Activated T-cell treated with anti-CD3 and anti-CD28 coated beads for 48 hours (primary cell): ENCODE measurements at places on chromosomes 12 and 14.

GRCh38 chr12:75994069-75994740, 37.4 kb downstream of the PHLDA1 start:
- no peak for DNase-seq

DNA sequence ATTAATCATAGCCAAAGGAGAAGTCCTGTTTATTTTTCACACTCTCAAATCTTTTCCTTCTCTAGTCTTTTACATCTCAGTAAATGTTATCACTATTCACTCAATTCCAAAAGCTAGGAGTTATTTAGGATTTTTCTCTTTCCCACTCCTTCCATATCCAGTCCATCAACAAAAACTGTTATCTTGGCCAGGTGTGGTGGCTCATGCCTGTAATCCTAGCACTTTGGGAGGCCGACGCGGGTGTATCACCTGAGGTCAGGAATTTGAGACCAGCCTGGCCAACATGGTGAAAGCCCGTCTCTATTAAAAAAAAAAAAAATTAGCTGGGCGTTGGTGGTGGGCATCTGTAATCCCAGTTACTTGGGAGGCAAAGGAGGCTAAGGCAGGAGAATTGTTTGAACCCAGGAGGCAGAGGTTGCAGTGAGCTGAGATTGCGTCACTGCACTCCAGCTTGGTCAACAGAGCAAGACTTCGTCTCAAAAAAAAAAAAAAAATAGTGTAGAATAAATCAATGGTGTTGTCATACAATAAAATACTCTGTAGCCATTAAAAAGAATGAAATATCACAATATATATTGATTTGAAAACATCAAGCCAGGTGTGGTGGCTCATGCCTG, 46.6 kb upstream of the FOXJ2 start:
- DNase-seq: no peak

DNA sequence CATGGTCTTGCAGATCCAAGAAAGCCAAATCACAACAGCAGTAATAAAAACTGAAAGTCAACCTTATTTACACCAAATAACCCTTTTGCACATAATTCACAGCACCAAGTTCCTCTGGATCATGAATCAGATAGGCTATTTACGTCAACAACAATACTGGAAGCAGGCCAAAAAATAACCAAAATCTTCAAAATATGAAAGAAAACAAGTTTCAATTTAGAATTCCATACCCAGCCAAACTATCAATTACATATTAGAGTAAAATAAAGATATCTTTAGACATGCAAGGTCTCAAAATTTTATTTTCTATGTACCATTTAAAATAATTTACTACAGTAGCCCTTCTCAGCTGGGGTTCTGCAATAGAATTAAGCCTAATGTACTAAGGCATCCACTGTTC, 76.7 kb upstream of the BBS10 start:
- no peak for DNase-seq

DNA sequence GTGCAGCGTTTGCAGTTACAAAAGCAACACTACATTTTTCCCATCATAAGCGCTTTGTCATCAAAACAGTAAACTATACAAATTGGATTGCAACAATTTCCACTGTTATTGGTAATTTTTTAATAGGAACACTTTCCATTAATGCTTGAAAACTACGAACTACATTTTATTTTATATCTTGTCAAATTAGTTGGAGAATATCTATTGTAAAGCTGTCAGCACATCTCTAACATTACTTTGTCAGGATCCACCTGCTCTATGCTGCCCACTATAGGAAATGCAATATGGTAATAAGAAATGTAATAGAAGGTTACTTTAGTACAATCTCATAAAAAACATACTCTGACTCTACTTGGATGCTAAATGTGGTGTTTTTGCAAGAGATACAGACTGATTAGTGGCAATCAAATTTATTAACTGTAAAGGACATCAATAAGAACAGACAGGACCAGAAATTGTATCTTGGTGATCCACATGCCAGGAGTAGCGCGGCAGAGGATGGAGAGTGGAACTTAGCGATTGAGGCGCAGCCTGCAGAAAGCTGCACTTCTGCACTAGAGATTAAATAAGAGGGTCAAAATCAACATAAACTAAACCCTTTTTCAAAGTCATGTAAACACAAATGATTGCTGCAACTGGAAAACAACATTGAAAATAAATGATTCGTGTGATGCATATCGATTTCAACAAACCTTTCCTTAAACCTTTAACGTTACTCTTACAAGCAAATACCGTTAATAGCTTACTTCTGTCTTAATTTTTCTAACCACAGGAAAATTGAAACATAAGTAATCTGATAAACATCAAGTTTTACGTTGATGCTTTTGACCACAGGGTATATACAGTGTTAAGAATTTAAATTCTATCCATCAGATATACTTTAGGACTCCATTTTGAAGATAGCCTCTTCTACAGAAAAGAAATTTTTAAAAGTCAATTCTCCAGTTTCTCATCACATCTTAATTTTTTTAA, 3.6 kb upstream of the ARID2 start:
- no peak for DNase-seq

GRCh38 chr14:54902143-54902520, 494 bp downstream of the GCH1 start:
- peak; percentile 73 for DNase-seq

GRCh38 chr12:119501052-119501451, 92.5 kb upstream of the TMEM233 start:
- DNase-seq: no peak

DNA sequence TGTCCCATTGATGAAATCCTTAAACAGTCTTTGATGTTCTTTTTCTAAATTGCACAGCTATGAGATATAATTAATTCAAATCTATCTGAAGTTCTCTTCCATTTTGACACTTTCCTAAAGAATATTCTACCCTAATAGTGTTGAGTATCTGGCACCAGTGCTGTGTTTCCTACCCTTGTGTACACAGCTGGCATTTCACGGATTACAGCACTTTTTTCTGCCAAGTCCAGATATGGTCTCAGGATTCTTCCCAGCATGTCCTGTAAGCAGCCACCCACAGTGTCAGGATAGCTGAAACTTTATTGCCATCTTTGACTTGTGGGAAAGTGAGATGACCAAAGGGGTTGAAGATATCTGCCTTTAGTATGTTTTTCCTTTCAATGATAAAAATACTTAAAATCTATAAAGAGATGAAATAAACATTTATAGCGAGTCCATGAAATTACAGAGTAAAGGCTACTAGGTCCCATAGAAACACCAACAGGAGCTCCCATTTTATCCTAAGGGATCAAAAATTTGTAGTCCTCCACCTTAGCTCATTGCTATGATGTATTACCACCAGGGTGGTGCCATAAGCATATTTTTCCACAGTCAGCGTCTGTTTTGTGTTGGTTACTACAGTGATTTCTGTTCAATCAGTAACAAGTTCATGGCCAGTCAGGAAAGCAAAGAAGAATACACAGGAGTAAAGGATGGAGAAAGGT, 96.7 kb downstream of the TRHDE start:
- no peak for DNase-seq

- DNase-seq: no peak
Measured at GRCh38 chr14:91289464-91289863, 45.0 kb upstream of the GPR68 start.

GRCh38 chr12:47370421-47370820, 290.7 kb upstream of the AMIGO2 start:
- no peak for DNase-seq

DNA sequence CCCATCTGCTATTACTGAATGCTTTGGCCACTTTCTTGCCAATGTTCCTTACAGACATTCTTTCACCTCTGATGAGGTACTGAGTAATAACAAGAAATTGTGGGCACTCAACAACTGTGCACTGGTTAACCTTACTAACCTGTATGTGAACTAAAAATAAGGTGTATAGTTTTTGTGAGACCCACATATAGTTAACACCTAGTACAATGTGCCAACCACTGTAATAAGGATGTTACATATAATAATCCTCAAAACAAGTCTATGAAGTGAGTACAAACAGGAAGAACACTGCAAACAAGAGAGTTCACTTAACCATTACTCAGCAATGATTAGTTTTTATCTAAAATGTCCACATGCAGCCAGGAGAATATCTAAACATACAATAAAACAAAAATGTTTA, 4.5 kb downstream of the DDHD1 start:
- DNase-seq: no peak

DNA sequence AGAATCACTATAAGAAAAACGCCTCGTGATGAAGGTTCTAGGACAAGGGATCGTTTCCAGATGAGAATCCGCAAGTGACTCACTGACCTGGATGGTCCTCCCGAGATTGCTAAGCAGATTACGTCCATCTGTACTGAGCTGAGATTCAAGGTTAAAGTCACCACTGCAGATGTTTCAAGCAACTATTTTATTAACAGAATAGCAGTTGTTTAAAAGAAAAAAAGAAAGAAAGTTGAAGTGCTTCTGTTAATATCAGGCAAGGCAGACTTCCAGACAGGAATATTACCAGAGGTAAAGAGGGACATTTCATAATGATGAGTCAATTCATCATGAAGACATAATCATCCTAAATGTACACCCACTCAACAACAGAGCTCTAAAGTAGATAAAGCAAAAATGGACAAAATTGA, 17.9 kb downstream of the PXN start:
- DNase-seq: no peak

DNA sequence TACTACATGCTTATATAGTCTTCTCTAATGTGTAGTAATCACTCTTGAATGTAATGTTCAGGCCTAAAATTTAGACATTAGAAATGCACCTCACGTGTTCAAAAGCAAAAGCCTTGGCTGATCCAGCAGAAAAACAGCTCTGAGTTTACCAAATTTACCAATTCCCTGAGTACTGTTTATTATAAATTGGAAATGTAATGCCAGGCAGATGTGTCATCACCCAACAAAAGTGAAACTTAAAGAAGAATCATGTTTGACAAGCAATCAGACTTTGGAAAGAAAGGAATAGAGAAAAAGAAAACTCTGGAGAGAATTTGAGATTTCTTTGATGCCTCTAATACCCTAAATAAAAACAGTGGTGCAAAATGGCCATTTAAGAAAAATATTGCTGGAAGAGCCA, 26.5 kb upstream of the STRAP start:
- DNase-seq: no peak

GRCh38 chr12:62604871-62605270, 138.2 kb downstream of the MON2 start:
- DNase-seq: no peak

- no peak for DNase-seq
Measured at GRCh38 chr12:1289371-1290155, 298.5 kb downstream of the ERC1 start.

GRCh38 chr12:12327802-12328201, 22.2 kb downstream of the MANSC1 start:
- DNase-seq: no peak

DNA sequence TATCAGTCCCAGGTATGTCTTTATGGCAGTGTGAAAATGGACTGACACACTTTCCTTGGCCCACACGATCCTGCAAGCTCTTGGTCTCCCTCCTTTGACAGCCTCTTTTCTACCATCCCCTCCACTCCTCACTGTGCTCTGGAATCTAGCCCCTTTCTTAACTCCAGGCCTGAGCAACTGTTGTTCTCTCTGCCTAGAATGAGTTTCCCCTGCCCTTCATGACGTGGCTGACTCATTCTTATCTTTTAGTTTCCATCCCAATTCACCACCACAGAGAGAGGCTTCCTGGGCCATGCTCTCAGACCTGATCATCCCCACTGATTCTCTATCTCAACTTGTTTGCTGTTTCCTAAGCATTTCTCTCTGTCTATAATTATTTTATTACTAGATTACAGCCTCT, 157.4 kb upstream of the HMGA2 start:
- DNase-seq: no peak

DNA sequence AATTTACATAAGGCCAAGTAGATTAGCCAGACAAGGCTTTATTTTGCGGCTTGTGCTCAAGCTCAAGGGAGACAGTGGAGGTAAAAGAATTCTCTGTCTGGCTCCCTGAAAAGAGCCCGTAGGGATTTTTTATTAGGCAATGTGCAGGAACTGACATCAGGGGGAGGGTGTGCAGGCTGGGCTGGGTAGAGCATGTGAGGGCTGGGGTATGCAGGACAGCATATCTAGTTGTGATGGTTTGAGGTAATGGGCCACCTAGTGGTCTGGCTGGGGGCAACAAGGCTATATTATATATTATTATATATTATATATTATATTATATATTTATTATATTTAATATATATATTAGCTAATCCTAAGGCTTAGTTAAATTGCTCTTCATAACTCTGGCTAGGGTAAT, 102.1 kb downstream of the TMEM117 start:
- no peak for DNase-seq

DNA sequence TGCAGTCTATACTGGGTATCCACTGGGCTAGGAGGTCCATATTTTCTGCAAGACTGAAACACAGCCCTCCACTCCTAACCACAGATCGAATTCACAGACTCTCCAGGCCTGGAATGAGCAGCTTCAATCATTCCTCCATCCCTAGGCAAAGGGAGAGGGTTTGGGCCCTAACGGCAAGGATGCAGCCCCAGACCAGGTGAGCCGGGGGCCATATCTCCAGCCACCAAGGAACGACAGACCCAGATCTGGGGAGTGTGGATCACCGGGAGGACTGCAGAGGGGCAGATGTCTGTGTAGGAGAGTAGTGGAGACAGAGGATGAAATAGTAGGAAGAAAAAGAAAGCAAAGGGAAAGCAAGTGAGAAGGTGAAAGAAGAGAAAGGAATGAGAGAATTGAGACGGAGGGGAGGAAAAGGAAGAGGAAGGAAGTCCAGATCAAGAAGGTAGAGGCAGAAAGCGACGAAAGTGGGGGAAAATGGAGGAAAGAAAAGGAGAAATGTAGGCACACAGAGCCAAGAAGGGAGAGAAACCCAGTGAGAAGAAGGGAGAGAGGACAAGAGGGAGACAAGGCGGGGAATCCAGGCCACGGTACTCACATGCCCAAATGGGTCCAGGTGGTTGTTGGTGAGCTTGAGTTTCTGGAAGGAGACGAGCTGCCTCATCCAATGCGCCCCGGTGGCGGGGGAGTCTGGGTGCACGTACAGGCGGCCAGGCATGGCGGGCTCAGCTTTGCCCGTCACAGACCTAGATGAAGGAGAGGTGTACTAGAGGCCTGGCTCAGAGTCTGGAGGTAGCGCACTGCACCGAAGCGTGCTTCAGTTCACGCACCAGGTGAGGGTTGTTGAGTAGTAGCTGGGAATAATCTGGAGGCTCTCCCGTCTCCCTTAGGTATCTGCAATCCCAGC, 7.7 kb downstream of the TBX5 start:
- no peak for DNase-seq

DNA sequence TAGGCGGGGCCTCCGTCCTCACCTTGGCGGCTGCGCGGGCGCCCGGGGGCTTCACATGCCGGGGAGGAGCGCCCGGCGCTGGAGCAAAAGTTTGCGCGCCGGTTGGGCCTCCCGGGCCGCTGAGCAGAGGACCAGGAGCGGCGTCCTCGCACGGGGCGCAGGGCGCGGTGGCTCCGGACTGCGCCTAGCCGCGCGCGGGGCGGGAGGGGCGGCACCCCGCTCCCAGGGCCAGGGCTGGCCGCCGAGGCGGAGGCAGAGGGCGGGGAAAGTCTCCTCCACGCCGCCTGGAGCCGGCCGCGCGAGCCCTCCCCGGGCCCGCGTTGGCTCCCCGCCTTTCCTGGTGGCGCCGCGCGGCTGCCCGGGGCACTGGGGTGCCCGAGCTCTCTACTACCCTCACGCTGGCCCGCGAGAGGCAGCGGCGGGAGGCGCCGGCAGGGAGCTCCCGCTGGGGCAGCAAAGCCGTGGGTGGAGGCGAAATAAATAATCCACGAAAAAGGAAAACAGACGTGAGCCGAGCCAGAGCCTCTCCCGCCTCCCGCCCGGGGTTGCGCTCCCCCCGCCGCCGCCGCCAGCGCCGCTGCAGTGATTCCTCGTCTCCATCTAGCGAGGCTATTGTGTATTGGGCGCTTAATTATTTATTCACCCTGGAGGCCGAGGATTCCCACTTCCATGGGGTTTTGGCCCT, 400 bp upstream of the PRIMA1 start:
- DNase-seq: no peak

GRCh38 chr14:40525314-40525713, 1081.4 kb upstream of the LRFN5 start:
- DNase-seq: no peak
